NAMALWA (cell line): ENCODE measurements at places on chromosomes 2 and 18.

DNA sequence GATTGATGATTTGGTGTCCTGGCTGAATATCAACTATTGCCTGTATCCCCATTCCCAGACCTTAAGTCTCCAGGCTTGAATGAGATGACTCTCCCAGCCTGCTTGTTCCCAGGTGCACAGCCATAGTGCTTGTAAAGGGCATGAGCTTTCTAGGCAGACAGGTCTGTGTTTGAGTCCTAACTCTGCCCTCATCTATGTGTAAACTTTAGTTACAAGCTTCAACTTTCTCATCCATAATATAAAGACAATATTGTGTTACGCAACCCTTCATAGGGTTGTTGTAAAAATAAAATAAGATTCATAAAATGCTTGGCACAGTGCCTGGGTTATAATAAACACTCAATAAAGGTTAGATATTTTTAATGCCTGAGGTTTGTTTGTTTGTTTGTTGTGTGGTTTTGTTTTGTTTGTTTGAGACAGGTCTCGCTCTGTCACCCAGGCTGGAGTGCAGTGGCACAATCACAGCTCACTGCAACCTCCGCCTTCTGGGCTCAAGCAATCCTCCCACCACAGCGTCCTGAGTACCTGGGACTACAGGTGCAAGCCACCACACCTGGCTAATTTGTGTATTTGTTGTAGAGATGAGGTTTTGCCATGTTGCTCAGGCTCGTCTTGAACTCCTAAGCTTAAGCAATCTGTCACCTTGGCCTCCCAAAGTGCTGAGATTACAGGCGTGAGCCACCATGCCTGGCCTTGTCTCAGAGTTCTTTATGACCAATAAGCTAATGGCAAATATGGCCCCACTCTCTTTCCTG, 89.4 kb upstream of the MAPRE2 start:
- DNase-seq, result no peak

GRCh38 chr2:37361994-37362698, 17.7 kb downstream of the QPCT start:
- no peak for DNase-seq

DNA sequence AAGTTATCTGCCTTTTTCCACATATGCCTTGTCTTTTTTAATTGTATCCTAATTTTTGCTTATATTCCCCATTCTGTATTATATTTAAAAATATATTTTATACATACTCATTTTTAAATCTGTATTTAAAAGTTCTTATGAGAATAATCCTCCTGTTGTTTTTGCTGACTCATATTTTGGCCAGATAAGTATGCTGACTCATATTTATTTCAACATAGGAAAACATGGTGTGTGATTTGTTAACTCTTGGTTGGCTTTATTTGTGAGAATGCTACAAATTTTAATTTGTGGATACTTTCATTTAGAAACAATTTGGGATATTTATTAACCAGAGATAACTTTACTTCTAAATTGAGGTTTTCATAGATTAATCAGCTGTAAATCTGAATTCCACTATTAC, 587.7 kb downstream of the CPS1 start:
- DNase-seq, result no peak

DNA sequence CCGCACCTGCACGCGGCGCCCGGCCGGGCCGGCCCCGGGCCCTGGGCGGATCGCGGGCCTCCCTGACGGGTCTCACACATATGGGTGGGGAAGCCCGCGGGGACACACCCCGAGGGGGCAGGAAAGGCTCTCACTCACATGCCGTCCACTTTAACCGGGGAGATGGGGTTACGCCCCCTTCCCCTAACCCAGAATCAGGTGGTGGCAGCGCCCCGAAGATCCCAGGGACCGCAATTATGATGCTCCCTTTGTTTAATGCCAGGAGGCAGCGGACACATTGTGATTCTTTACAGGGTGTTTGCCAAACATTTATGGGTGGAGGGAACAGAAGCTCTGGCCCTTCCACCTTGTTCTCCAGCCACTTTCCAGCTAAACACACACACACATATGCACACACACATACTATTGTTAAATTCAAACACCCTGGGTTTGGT, 424 bp upstream of the ANKRD44 start:
- no peak for DNase-seq

- no peak for DNase-seq
These were observed 20.1 kb downstream of the MXD1 start for GRCh38 chr2:69935011-69935410.

DNA sequence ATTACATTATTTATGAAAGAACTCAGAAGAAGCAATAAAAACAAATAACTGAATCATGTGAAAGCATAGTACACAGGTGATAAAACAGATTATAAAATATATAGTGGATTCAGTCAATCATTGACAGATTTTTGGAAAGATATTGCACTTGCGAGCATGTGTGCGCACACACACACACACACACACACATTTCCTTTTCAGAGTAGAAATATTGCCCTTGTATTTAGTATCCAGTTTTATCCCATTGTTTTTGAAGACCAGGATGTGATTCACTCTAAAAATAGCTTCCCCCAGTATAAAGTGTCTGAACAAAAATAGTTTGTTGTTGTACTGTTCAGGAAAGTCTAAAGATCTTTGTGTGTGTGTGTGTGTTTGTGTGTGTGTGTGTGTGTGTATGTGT, 145.5 kb downstream of the CALCRL start:
- DNase-seq, result no peak

DNA sequence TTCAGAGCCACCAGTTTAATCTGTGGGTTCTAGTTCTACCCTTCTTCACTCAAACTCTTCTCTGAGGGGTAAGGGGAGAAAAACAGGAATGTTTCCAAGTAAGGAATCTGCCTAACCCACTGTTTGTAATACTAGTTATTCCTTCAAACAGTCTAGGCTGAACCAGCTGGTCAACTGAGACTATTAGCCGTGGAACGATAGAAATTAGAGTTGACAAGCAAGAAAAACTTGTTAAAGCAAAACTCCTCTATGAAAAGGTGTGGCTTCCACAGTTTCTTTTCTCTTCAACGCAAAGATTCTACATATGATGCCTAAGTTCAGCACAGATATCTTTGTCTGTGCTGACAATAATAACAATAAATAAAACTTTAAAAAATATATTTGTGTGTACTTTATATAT, 11.5 kb downstream of the PAIP2B start:
- no peak for DNase-seq

DNA sequence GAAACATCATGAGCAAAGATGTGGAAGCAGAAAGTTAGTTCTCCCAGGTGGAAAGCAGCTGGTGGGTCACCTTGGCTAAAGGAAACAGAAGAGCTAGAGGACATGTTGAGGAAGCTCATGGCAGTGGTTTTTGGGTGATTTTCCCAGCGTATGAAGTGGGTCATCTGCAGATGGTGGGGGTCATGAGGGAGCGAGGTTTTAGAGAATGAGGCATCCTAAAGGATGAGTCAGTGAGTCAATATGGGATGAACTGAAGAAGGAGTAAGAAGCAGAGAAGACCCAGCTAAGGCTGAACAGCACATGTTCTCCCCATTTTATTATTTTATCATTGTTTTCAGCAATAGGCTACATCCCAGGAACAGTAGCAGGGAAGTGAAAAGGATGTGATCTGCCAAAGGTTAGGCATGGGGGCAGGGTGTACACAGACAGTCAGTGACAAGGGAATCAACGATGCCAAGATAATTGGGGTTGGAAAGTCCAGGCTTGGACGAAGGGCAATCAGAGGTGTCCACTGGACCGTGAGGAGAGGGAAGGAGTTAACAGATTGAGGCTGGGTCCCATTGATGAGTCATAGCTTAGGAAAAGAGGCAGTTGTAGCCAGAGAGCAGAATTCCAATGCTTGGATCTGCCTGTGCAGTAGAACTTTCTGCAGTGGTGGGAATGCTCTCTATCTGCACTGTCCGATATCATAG, 289.3 kb upstream of the RAB12 start:
- no peak for DNase-seq

DNA sequence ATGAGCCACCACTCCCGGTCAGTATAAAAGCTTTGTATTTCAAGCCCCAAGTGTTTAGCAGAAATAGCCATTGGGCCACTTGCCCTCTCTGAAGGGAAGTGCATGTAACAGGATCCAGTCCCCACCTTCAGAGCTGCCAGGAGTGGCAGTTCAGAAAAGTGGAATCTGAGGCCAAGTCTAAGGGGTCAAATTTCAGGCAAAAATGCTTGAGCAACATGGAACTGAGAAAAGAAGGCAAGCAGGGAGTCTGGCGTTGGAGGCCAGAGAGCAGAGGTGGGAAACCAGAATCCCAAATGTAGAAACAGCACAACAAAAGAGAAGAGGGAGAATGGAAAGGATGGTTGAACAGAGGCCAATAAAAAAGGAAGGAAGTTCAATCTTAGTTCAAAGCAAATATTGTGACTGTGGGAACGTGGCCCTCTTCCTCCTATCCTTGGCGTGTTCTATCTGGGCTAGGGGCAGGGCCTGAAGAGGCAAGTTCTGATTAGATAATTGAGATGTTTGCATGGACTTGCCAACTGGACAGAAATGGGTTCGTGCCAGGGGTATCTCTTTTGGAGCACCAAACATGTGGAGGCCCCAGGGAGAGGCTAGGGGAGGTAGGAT, 102.2 kb downstream of the AP1S3 start:
- DNase-seq, result no peak

- no peak for DNase-seq
These were observed 61.7 kb downstream of the TCF7L1 start for GRCh38 chr2:85194780-85195480.

DNA sequence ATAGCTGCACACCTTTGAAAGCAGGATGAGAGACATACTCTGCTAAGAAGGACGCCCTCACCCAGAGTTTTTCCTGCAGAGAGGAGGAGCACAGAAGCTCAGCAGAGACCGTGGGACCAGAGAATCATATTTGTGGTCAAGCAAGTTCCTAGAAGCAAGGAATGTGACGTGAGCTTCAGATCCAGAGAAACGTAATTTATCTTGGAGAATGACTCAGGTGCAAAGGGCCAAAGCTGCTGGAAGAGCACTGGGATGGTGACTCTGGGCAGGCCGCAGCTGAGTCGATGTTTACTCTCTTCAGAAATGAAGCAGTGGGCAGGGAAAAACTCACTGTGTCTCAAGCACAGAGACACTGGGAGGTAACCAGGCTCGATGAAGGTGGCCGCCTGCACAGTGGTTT, 50.1 kb upstream of the IGFBP2 start:
- DNase-seq, result no peak

DNA sequence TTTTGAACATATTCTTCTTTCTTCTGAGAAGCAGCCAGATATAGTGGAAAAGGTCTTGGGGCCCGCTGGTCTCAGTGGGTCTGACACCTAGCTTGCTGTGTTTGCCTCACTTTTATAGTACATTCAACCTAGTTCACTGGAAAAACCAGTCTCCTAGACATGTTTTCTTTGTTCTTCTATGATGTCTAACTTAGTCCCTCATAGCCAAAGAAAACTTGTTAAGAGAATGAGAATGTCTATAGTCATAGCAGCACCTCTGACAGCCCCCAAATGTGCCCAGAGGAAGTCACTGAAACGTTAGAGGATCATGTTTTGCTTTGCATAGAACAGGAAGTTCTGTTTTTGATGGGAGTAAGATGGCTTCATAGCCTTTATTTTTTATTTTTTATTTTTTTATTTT, 40.3 kb downstream of the TNFRSF11A start:
- DNase-seq, result no peak

- no peak for DNase-seq
These were observed 51.9 kb downstream of the PTPRM start for GRCh38 chr18:7618891-7619442.

DNA sequence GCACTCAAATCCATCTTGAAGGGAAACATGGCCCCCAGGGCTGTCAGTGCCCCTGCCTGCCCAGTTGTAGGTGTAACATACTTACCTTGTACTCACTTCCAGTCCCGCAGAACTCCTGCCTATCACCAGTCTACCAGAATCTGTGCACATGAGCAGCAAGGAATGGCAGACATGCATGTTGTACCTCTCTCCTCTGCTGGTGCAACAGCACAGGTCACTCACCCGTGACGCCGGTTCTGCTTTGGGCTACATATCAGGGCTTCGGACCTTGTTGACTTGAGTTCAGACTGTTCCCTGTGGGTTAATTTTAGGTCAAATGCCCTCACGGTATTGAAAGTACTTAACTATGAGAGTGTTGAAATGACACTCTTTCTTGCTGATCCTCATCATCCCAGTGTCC, 215.7 kb downstream of the TPGS2 start:
- DNase-seq, result no peak

DNA sequence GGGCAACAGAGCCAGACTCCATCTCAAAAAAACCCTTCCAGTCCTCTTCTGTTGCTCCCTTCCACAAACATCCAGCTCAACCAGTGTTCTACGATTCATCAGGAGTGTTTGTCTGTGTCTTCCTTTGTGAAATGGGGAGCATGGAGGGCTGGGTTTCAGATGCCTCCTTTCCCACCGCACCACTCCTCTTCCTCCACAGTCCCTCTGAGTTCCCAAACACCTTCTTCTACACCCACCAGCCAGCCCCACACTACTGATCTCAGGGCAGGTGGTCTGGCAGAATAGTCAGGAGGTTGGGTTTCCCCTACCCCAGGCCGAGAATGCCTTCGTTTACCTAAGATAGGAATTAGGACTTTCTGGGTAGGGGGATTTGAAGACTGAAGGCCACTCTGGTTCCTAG, 36.9 kb downstream of the NGEF start:
- DNase-seq, result no peak

- DNase-seq, result peak; percentile 27
These were observed 31.9 kb upstream of the TFPI start for GRCh38 chr2:187586011-187586641.

GRCh38 chr2:128632501-128632800, 313.8 kb upstream of the HS6ST1 start:
- DNase-seq, result no peak

DNA sequence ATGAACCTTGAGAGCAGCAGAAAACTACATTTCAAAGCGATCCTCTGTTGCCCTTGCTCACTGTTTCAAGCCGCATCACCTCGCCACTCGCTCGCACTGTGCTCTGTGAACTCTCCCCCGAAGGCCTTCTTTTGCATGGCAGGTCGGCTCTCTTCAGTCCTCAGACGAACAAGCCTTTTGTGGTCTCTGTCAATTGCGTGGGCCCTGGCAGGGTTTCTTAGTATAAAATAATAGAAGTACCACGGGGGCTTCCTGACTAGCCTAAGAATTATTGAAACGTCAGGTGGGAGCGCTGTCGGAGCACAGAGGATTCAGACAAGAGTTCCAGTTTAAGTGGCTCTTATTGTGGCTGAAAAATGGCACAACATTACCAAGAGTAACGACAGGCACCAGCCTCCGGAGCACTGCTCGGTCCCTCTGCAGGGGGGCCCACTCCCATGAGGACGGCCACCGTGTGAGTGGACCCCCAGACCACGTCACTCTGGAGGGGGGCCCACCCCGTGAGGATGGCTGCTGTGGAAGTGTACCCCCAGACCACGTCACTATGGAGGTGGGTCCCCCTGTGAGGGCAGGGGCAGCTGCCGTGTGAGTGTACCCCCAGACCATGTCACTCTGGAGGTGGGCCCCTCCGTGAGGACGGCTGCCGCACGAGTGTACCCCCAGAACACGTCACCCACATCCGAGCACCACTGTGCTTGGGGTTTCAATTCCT, 237.7 kb downstream of the HDAC4 start:
- DNase-seq, result no peak

DNA sequence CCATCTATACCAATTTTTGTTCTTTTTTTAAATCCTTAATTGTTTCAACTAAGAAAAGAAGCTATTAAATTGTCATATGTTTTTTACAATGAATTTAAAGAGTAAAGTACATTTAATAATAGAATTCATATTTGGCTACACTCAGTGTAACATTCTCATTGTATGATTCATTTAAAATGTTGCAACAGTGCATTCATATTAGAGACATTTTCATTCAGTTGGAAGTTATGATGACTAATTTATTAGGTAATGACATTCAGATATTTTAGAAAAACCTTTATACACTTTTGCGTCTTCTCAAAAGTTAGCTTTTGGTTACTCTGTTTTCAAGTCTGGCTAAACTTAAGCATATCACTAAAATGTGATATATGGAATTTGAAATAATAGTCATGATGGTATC, 887.5 kb upstream of the NRXN1 start:
- no peak for DNase-seq
